ENCODE measurements at places on chromosomes 2 and 18. TPM values are rescaled to one million over a fixed set of nuclear protein-coding genes. Genes with fewer than 3 reads are reported as not detected.

Gene CFC1
- total RNA-seq, result not detected

Gene REEP1
- total RNA-seq, result under 0.01 TPM

Gene CNTNAP5
- total RNA-seq, result not detected

Gene DNAJB2
- total RNA-seq, result 60.0 TPM

Gene NT5DC4
- total RNA-seq, result not detected

Gene RBM43
- 0.79 TPM for total RNA-seq

Gene ERFE
- 4.2 TPM for total RNA-seq

Gene MC5R
- not detected for total RNA-seq

Gene CYRIA
- 4.1 TPM for total RNA-seq

Gene INHA
- 0.13 TPM for total RNA-seq

Gene PXDN
- 29.2 TPM for total RNA-seq

Gene PCARE
- total RNA-seq, result not detected

Gene SLC5A7
- total RNA-seq, result not detected

Gene ALK
- not detected for total RNA-seq

Gene ARL4C
- total RNA-seq, result 7.8 TPM

Gene OR6B2
- total RNA-seq, result not detected

Gene FAM228A
- total RNA-seq, result not detected

Gene MDH1B
- total RNA-seq, result not detected

Gene RIT2
- total RNA-seq, result not detected

Gene C2orf66
- under 0.01 TPM for total RNA-seq

Gene ACVR1
- 17.1 TPM for total RNA-seq

Gene SERPINB12
- total RNA-seq, result 1.4 TPM

Gene RAD51AP2
- 0.13 TPM for total RNA-seq

Gene NTSR2
- not detected for total RNA-seq

Gene TOGARAM2
- total RNA-seq, result not detected

Gene VAMP5
- 5.5 TPM for total RNA-seq

Gene ZCCHC2
- 8.7 TPM for total RNA-seq

Gene PKDCC
- 0.79 TPM for total RNA-seq

Gene DQX1
- 1.6 TPM for total RNA-seq

Gene LNPK
- 16.6 TPM for total RNA-seq

Gene ASIC4
- 0.53 TPM for total RNA-seq

Gene CUL3
- 91.9 TPM for total RNA-seq

Gene EIPR1
- 44.5 TPM for total RNA-seq
